ENCODE measurements at places on chromosomes 7 and 10.

DNA sequence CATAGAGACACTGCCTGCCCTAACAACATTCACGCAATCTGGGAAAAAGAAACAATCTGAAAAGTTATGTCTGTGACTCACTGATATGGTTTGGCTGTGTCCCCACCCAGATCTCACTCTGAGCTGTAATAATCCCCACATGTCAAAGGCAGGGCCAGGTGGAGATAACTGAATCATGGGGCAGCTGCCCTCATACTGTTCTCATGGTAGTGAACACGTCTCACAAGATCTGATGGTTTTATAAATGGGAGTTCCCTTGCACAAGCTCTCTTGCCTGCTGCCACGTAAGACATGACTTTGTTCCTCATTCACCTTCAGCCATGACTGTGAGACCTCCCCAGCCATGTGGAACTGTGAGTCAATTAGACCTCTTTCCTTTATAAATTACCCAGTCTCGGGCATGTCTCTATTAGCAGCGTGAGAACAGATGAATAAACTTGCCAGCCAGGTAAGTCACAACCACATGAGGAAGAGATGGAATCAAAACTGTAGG lies 341.5 kb upstream of the AOAH start:
- DNase-seq: no peak

- DNase-seq: no peak
Measured at GRCh38 chr7:116672596-116673456, 830 bp downstream of the MET start.

GRCh38 chr7:157818701-157819454 lies 482.1 kb downstream of the DNAJB6 start:
- DNase-seq: no peak

DNA sequence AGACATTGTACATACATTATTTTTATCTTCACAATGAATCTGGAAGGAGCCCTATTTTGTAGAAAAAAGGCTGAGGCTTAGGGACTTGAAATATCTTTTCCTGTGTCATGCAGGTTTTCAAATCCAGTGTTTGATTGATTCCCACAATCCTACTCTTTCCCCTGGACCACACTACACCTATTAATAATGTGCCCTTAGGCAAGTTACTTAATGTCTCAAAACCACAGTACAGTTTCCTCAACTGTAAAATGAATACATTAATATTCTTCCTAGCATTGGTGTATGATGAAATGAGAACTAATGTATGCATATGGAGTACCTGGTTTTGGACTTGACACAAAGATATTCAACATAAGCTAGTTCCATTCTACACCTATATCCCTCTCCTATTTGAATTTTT lies 313.3 kb upstream of the SP8 start:
- no peak for DNase-seq

DNA sequence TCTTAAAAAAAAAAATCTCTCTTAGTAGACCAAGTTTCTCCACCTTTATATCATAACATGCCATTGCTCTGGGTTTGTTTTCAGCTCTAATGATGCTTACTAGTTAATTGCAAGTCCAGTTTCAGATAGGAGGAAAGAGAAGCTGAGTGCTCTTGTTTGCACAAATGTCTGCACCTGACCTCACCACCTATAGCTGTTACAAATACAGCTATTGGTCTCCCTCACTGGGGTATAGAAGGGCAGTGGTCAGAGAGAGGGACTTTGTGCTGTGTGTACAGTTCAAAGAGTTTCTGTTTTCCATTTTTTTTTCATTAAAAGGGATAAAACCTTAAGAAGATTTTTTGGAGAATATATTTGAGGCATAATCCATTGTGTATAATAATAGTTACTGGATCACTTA lies 52.7 kb downstream of the TAS2R16 start:
- no peak for DNase-seq

DNA sequence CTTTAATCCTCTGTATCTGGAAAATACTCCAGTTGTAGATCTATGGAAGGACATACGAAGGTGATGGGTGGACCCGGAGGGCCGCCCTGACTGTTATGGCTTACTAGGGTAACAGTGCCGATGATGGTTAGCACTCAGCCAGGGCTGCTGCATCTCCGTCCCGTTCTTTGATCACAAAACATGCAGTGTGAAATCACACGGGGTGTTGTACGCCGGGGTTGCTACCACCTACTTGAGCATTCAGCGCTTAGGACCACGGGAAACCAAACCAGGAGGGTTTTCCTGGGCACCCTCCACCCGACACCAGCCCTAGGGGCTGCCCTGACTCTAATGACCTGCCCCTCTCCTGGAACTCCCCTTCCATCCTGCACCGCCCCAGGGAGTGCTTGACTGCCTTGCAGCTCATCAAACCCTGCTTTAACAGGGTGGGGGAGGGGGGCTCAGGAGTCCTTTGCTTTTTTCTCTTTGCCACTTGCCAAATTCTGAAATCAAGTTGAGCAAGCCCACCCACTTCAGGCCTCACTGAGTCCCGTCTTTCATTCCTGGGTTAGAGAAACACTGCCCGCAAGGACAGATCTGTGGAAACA lies 20.4 kb downstream of the ZNF775 start:
- no peak for DNase-seq
